ENCODE measurements at places on chromosomes 13 and 19.
A peak's percentile ranks its signal among the peaks of the same experiment; 100 is the strongest.

- DNase-seq = no peak
Observed at GRCh38 chr13:86909318-86909717, 761.9 kb upstream of the SLITRK5 start.

DNA sequence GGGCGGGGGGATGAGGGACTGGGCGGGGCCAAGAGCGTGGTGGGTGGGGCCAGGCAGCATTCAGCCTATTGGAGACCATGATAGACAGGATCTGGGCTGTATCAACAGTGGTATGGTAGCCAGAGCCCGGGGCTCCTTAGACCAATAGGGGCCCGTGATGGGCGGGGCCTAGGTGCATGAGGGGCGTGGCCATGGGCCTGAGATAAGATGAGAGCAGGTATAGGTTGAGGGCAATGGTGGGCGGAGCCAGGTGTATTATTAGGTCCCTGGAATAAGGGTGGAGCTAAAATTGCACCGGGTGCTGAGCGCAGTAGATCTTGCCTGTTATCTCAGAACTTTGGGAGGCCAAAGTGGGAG, 5.3 kb downstream of the ABCA7 start:
- no peak for DNase-seq

- DNase-seq = peak; percentile 89
Observed at GRCh38 chr19:3450796-3451411, 29.4 kb downstream of the SMIM24 start.

GRCh38 chr13:24275041-24275440, 34.3 kb upstream of the C1QTNF9 start:
- no peak for DNase-seq

DNA sequence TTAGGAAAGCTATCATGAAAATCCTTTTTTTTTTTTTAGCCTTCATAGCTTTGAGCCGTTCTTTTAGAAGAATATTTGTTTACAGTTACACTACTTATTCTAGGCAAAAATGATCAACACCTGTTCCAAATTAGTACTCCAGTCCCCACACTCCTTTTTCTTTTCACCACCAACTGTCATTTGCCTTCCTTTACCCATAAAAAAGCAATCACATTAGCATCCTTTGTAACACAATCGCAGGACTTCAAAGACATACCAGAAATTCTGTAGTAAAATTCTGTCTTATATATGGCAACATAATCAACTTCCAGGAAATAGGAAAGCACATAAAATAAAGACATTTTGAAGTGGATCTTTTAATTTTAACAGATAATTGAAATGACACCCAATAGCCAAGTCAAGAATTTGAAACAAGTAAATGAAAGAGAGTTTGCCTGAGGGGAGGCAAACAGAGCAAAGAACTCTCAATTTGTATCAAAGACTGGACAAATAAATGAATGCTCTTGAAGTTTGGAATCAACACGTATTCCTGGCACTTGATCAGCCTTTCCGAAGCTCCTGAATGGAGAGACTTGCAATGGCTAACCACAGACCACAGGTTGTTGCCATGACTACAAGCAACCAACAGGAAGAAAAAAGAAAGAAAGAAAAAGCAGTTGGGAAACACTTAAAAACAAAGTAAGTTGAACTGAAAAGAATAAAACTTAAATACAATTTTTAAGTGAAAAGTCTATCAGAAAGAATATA, 206.8 kb downstream of the PCDH9 start:
- no peak for DNase-seq

DNA sequence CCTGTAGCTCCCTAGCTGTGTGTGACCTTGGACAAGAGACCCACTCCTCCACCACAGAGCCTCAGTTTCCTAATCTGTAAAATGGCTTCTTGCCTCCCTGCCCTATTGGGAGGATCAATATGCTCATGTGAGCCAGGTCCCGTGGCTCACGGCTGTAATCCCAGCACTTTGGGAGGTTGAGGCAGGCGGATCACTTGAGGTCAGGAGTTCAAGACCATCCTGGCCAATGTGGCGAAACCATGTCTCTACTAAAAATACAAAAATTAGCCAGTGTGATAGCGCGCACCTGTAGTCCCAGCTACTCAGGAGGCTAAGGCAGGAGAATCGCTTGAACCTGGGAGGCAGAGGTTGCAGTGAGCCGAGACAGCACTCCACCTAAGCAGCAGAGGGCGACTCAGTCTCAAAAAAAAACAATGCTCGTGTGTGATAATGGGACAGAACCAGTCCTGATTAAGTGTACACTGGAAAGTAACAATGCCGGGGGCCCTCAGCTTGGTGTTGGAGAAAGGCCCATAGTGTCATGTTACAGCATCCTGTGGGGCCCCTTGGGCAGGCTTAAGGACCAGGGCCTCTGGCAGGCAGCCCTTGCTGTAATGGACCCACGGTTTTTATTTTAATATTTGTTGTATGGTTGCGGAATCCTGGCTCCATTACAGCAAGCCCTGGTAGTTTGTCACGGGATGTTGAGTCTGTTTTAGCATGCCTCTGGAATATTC, 6.8 kb downstream of the RPS11 start:
- peak; percentile 71 for DNase-seq

DNA sequence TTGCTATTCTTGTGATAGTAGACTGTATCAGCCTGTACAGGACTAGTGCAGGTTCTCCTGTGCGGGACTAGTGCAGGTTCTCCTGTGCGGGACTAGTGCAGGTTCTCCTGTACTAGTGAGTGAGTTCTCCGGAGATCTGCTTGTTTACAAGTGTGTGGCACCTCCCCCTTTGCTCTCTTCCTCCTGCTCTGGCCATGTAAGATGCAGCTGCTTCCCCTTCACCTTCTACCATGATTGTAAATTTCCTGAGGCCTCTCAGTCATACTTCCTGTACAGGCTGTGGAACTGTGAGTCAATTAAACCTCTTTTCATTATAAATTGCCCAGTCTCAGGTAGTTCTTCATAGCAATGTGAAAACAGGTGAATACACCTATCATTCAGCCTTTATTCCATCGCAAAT, 289.6 kb downstream of the TEX29 start:
- DNase-seq = no peak

DNA sequence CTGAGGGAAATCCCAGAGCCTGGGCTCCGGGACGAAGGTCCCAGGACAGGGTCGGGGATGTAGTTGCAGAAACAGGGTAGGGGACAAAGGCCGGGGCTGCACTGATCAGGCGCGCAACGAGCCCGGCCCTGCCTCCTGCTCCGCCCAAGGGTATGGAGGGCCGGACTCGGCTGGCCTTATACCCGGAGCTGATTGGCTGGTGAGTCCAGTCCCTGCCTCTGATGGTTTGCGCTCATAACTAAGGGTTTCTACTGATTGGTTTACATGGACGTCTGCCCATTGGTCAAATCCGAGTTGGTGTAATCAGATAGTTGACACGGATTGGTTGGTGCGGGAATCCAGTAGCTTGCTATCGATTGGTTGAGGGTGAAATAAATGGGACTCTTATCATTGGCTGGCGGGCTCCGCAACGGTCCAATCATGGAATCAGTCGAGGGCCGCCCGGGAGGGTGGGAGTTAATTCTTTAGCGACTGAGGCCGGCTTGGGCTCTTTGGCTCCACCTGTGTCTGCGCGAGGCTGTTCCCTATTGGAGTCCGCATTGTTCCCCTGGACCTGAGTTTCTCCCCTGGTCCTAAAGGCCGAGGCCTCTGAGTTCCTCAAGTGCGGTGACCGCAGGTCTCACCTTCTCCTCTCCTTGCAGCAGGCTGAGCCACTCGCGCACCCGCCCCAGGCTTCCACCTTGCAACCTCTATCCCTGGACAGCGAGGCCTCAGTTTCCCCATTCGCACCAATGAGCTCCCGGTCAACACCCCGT, 570 bp upstream of the MPND start:
- DNase-seq = peak; percentile 95

GRCh38 chr19:5495792-5496191, 40.6 kb downstream of the ZNRF4 start:
- no peak for DNase-seq
